Lower leg skin (tissue), 4 donors: ENCODE measurements at places on chromosomes 6 and 20. TPM values are rescaled to one million over a fixed set of nuclear protein-coding genes. Genes with fewer than 3 reads are reported as not detected.

Gene SLC25A27
- 20.2 TPM for total RNA-seq

Gene ARMH2
- not detected for total RNA-seq

Gene CALHM6
- 0.65 TPM for total RNA-seq

Gene LINC00237
- total RNA-seq: not detected

Gene POM121L2
- total RNA-seq: not detected

Gene GRM1
- total RNA-seq: not detected

Gene BMP2
- 42.8 TPM for total RNA-seq

Gene ZKSCAN8
- total RNA-seq: 11.2 TPM

Gene PGC
- total RNA-seq: not detected

Gene CASS4
- 2.9 TPM for total RNA-seq

Gene MCCD1
- not detected for total RNA-seq

Gene KIF25
- not detected for total RNA-seq

- no peak for DNase-seq
Observed at GRCh38 chr20:38393259-38393658, 41.9 kb downstream of the SNHG17 start.

DNA sequence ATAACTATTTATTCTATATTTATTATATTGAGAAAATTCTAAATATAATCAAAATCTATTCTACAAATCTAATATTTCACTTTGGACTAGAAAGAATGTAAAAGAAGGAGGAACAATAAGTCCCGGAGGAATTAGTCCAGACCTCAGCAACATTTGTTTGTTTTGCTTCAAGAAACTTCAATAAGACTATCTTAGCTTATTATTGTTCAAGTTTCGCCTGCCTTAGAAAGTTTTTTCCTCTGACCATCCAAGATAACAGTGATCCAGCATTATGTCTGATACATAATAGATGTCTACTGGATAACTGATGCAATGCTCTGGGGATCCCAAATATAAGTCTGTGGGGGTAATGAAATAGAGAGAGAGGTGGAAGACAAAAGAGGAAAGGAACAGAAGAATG, 28.7 kb upstream of the NT5E start:
- DNase-seq: no peak

- DNase-seq: peak; percentile 39
Observed at GRCh38 chr20:58855506-58856389, 3.2 kb downstream of the GNAS start.

DNA sequence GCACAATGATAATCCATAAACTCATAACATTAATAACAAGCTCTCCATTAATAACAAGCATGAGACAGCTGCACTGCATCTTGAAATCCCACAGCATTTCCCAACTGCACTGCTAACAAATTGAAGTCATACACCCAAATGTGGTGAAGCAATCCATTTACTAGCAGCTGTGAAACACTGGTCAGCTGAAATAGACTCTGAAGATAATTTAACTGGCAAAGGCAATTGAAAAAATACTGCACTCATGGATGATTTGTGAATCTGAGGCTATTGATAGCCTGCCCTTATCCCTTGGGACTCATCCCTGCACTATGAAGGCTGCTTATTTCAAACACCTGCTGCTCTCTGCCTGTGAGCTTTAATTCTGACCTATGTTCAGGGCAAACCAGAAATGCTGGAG, 49.1 kb upstream of the PLCB1 start:
- peak; percentile 30 for DNase-seq

DNA sequence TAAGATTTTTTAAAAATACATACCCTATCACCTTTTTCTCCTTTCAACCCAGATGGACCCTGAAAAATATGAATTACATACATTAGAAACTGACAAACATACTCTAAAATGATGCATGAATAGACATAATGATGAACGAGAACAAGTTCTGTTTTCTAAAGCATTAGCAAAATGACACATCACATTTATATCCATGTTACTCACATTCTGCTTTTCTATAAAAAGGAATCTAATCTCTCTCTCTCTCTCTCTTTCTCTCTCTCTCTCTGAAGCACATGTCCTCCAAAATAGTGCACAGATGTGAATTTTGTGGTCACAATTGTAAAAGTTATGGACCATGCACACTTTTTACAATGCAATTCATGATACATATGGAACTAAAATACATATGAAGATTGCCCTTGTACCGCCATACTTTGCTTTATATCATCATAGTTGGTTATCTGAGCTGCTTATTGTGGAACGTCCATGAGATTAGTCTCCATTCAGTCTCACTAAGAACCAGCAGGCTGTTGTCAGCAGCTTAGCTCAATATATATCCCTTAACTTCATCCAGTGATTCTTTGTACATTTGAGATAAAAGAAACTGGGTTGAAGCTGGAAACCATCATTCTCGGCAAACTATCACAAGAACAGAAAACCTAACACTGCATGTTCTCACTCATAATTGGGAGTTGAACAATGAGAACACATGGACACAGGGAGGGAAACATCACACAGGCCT, 114.2 kb downstream of the COL12A1 start:
- DNase-seq: no peak

- no peak for DNase-seq
Observed at GRCh38 chr20:1711826-1712601, 54.4 kb upstream of the SIRPG start.

DNA sequence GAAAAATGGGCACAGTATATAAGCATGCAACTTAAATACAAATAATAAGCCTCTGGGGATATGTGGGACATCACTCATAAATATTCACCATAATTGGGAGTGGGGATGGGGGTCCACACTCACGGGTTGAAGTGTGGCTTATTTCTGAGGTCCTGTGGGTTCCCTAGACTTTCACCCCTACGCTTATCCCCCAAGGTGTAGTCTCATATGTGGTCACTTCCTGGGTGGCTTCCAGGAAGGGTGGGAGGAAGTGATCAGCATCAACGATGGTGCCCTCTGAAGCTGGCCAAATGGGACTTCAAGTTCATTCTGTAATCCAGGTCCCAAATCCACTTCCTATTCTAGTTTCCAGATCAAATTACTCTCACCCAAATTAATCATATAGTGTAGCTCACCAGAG, 59.5 kb downstream of the GNAS start:
- DNase-seq: no peak

DNA sequence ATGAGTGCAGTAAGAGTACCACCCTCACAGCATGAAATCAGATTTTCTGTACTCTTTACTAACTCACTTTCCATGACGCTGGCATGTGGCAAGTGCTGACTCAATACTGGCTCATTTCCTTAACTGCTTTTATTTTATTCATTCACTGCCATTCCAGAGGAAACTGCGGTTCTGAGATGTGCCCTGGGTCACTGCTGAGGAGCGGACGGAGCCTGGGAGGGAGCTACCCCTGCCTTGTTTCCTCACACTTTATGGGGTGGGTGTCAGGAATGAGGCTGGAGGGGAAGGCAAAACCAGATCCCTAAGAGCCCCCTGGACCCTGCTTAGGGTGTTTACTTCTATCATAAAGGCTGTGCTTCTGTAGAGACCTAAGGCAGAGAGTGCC, 14.4 kb downstream of the NT5E start:
- DNase-seq: no peak

GRCh38 chr6:26195376-26195923, 108.2 kb downstream of the HFE start:
- DNase-seq: peak; percentile 89

GRCh38 chr20:19396460-19397081, 184.1 kb downstream of the SLC24A3 start:
- DNase-seq: no peak

DNA sequence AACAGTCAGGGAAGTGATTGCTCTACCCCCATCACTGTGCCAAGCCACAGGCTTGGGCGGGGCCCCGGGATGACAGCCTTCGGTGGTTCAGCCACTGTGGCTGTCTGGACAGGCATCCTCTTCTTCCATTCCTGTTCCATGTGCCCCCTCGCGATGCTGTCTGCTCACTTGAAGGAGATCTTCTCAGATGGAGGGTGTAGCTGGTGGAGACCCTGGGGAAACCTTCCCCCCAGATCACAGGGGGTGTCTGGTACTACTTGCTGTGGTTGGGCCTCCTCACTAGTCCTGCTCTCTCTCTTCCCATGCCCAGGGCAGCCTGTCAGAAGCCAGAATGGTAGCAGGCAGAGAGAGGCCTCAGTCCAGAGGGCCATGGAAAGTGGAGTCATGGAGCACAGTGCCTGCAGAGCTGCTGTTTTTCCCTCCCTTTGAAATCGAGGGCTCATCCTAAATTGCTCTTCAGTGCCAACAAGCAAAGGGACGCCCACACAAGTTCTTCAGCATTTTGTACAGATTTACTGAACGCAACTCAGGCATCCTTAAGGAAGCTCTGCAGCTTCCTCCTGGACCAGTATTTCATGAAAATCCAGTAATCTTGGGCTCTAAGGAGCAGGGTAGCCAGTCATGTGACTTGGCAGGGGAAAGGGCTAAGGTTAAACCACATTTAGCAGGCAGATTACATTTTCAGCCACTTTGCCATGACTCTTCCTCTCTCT, 326.6 kb downstream of the ZFAND3 start:
- DNase-seq: no peak

- DNase-seq: no peak
Observed at GRCh38 chr6:95589067-95589466, 11.7 kb downstream of the MANEA start.

- no peak for DNase-seq
Observed at GRCh38 chr6:98539741-98540140, 294.6 kb upstream of the POU3F2 start.

GRCh38 chr6:151494936-151495320, 1.1 kb downstream of the CCDC170 start:
- DNase-seq: no peak

GRCh38 chr6:103507052-103507451, 1352.7 kb downstream of the HACE1 start:
- DNase-seq: no peak

GRCh38 chr6:56004426-56004825, 129.0 kb upstream of the BMP5 start:
- no peak for DNase-seq

DNA sequence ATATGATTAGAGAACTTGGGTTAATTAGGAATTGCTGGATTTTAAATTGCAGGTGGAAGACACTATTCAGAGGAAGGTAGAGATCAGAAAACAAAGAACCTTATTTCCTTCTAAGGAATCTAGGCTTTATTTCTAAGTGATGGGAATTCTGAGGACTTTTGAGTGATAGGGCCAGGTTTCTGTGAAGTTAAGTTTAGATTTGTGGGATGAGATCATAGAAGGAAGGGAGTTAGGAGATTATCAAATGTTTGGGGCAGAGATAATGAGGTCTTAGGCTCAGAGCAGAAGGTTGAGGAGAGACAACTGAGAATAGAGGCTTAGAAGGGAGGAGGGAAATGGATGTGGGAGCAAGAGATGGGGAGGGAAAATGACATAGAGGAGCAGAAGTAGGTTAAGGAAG, 109.7 kb upstream of the MMS22L start:
- no peak for DNase-seq

GRCh38 chr6:45196121-45196520, 132.0 kb upstream of the RUNX2 start:
- DNase-seq: no peak
